ENCODE measurements at places on chromosomes 11 and 22. TPM values are rescaled to one million over a fixed set of nuclear protein-coding genes. Genes with fewer than 3 reads are reported as not detected.
A peak's percentile ranks its signal among the peaks of the same experiment; 100 is the strongest.

- H3K27ac ChIP-seq: no peak overlapping the region
- no peak overlapping the region for H3K4me3 ChIP-seq
- peaks cover 12% of the 10 kb centered on the region for H3K4me1 ChIP-seq
- DNase-seq: peak; percentile 31
- H3K36me3 ChIP-seq: no peaks in the 10 kb centered on the region
Measured at GRCh38 chr22:27654546-27655445, 146.8 kb downstream of the MN1 start.

LARGE1 gene
- total RNA-seq: 12.5 TPM

LDHAL6A gene
- not detected for total RNA-seq

MGAT3 gene
- 2.9 TPM for total RNA-seq

- no peaks in the 10 kb centered on the region for H3K27me3 ChIP-seq
- no peak overlapping the region for H3K4me3 ChIP-seq
- H3K36me3 ChIP-seq: peaks cover 7% of the 10 kb centered on the region
- no peak overlapping the region for H3K27ac ChIP-seq
- peaks cover 35% of the 10 kb centered on the region for H3K4me1 ChIP-seq
Measured at GRCh38 chr22:27882507-27883290, 36.4 kb downstream of the PITPNB start.

CTSW gene
- 0.78 TPM for total RNA-seq

SLC3A2 gene
- 108 TPM for total RNA-seq

IRAG1 gene
- total RNA-seq: 1.6 TPM

MS4A8 gene
- 6.5 TPM for total RNA-seq

- no peaks in the 10 kb centered on the region for H3K36me3 ChIP-seq
- H3K27ac ChIP-seq: no peak overlapping the region
- no peaks in the 10 kb centered on the region for H3K27me3 ChIP-seq
- H3K4me1 ChIP-seq: no peaks in the 10 kb centered on the region
- no peak for DNase-seq
Measured at GRCh38 chr11:14942745-14943144, 29.4 kb downstream of the CALCA start.

CSTPP1 gene
- 13.2 TPM for total RNA-seq

DNA sequence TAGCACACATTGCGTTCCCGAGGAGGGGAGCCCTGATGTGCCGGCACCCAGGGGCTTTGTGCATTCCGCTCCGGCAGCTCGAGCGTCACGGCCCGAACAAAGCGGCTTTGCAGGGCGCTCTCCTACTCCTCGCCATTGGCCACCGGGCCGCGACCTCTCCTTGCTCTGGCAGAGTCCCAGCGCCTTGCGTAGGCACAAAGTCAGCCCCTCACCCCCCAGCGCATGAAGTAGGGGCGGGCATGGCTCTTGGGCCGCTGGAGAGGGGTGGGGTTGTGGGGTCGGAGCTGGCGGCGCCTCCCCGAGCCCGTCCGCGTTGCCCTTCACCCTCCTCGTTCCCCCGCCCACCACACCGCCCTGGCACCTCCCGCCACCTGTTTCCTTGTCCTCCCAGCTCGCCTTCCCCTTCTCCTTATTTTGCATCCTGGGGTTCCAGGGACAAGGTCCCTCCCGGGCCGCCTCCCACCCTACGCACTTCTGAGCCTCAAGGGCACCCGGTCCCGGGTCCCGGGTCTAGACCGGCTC is 753 bp upstream of the PPARA start:
- no peaks in the 10 kb centered on the region for H3K27me3 ChIP-seq
- peak overlapping the region; percentile 47 for H3K4me3 ChIP-seq

RAB39A gene
- 0.52 TPM for total RNA-seq

GRCh38 chr11:12288212-12288930 is 89.0 kb upstream of the PARVA start:
- no peaks in the 10 kb centered on the region for H3K27me3 ChIP-seq
- no peaks in the 10 kb centered on the region for H3K36me3 ChIP-seq
- H3K27ac ChIP-seq: no peak overlapping the region
- no peak overlapping the region for H3K4me3 ChIP-seq

- no peaks in the 10 kb centered on the region for H3K27me3 ChIP-seq
- DNase-seq: no peak
- no peaks in the 10 kb centered on the region for H3K36me3 ChIP-seq
- no peaks in the 10 kb centered on the region for H3K4me1 ChIP-seq
- H3K4me3 ChIP-seq: no peak overlapping the region
- H3K27ac ChIP-seq: no peak overlapping the region
Measured at GRCh38 chr22:47260551-47260950, 498.1 kb downstream of the TBC1D22A start.

CASP1 gene
- total RNA-seq: 5.4 TPM

- no peaks in the 10 kb centered on the region for H3K27me3 ChIP-seq
- H3K36me3 ChIP-seq: no peaks in the 10 kb centered on the region
- H3K4me1 ChIP-seq: no peaks in the 10 kb centered on the region
- no peak for DNase-seq
Measured at GRCh38 chr11:77968337-77968736, 26.1 kb downstream of the INTS4 start.

GRCh38 chr11:45532546-45532945 is 132.9 kb downstream of the CHST1 start:
- H3K4me1 ChIP-seq: no peaks in the 10 kb centered on the region
- DNase-seq: no peak
- no peaks in the 10 kb centered on the region for H3K27me3 ChIP-seq
- H3K27ac ChIP-seq: no peak overlapping the region
- H3K4me3 ChIP-seq: no peak overlapping the region

DNAJB13 gene
- total RNA-seq: not detected

AGBL2 gene
- total RNA-seq: 5.3 TPM

GRCh38 chr11:44809283-44809682 is 82.5 kb downstream of the TSPAN18 start:
- no peak overlapping the region for H3K4me3 ChIP-seq
- H3K4me1 ChIP-seq: no peaks in the 10 kb centered on the region
- no peak overlapping the region for H3K27ac ChIP-seq
- no peaks in the 10 kb centered on the region for H3K36me3 ChIP-seq

DNA sequence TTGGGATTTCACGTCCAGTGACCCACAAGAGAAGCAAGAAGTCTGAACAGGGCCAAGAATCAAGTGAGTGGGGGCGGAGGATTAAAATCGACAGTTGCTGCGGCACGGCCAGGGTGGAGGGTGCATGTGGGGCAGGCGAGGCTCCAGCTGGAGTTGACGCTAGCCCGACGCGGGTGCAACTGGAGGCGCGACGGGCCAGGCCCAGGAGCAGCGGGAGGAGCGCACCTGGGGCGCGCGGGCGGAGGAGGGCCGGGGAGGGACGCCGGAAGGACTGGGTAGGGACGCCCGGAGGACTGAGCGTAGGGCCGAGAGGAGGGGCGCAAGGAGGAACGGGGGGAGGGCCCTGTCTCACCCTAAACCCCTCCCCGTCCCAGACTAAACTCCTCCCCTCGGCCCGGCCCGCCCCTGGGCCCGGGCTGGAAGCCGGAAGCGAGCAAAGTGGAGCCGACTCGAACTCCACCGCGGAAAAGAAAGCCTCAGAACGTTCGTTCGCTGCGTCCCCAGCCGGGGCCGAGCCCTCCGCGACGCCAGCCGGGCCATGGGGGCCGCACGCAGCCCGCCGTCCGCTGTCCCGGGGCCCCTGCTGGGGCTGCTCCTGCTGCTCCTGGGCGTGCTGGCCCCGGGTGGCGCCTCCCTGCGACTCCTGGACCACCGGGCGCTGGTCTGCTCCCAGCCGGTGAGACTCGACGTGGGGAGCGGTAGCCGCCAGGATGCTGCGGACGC is at the start of gene IL17RA:
IL17RA (plus strand) TSS at position 447 of the 723 bp plus-strand sequence; CDS start at position 539, 92 bp downstream.
- peak; percentile 94 for DNase-seq
- no peaks in the 10 kb centered on the region for H3K27me3 ChIP-seq
- H3K4me3 ChIP-seq: peak within 1 kb of the TSS; percentile 88
- no peaks in the 10 kb centered on the region for H3K36me3 ChIP-seq
- H3K27ac ChIP-seq: peak within 1 kb of the TSS; percentile 95
- peaks cover 26% of the 10 kb centered on the region for H3K4me1 ChIP-seq

RTN4RL2 gene
- total RNA-seq: 3.4 TPM

GRCh38 chr11:110518809-110519514 is 89.2 kb downstream of the FDX1 start:
- H3K36me3 ChIP-seq: no peaks in the 10 kb centered on the region
- no peak overlapping the region for H3K27ac ChIP-seq

MRPL16 gene
- total RNA-seq: 29.7 TPM

- DNase-seq: no peak
- peaks cover 23% of the 10 kb centered on the region for H3K4me1 ChIP-seq
- no peak overlapping the region for H3K27ac ChIP-seq
- H3K27me3 ChIP-seq: no peaks in the 10 kb centered on the region
- no peaks in the 10 kb centered on the region for H3K36me3 ChIP-seq
Measured at GRCh38 chr11:129365816-129366215, 9.8 kb upstream of the BARX2 start.

NOX4 gene
- total RNA-seq: not detected

DNA sequence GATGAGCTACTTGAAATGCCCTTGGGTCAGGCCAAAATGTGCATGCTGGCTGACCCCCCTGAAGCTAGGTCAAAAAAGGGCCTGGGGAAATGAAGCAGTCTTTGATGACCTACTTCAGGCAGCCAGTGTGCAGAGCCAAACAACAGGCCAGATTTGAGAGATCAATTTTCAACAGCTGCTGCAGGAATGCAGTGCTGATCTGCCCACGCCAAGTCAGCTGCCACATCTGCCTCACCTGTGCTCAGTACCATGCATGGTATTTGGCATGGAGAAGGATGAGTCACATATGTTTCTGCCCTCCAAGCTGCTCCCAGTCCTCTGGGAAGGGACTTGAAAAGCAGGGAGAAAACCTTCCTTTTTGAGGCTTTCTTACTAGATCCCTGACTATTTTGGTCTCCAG is 35.8 kb downstream of the MTNR1B start:
- no peak overlapping the region for H3K4me3 ChIP-seq
- no peak for DNase-seq
- no peaks in the 10 kb centered on the region for H3K4me1 ChIP-seq
- H3K27ac ChIP-seq: no peak overlapping the region
- no peaks in the 10 kb centered on the region for H3K36me3 ChIP-seq
- H3K27me3 ChIP-seq: no peaks in the 10 kb centered on the region

- no peaks in the 10 kb centered on the region for H3K4me1 ChIP-seq
- H3K27me3 ChIP-seq: no peaks in the 10 kb centered on the region
- no peak overlapping the region for H3K27ac ChIP-seq
Measured at GRCh38 chr11:61310749-61311148, 15.6 kb upstream of the VWCE start.

- no peaks in the 10 kb centered on the region for H3K27me3 ChIP-seq
- H3K4me1 ChIP-seq: no peaks in the 10 kb centered on the region
- H3K4me3 ChIP-seq: no peak overlapping the region
- H3K27ac ChIP-seq: no peak overlapping the region
- H3K36me3 ChIP-seq: no peaks in the 10 kb centered on the region
Measured at GRCh38 chr11:118227865-118228785, 3.3 kb upstream of the JAML start.

GRCh38 chr11:86678823-86679222 is 6.4 kb upstream of the ME3 start:
- no peak overlapping the region for H3K27ac ChIP-seq
- peaks cover 7% of the 10 kb centered on the region for H3K4me1 ChIP-seq
- H3K4me3 ChIP-seq: no peak overlapping the region
- H3K36me3 ChIP-seq: no peaks in the 10 kb centered on the region
- no peak for DNase-seq
- no peaks in the 10 kb centered on the region for H3K27me3 ChIP-seq

DNA sequence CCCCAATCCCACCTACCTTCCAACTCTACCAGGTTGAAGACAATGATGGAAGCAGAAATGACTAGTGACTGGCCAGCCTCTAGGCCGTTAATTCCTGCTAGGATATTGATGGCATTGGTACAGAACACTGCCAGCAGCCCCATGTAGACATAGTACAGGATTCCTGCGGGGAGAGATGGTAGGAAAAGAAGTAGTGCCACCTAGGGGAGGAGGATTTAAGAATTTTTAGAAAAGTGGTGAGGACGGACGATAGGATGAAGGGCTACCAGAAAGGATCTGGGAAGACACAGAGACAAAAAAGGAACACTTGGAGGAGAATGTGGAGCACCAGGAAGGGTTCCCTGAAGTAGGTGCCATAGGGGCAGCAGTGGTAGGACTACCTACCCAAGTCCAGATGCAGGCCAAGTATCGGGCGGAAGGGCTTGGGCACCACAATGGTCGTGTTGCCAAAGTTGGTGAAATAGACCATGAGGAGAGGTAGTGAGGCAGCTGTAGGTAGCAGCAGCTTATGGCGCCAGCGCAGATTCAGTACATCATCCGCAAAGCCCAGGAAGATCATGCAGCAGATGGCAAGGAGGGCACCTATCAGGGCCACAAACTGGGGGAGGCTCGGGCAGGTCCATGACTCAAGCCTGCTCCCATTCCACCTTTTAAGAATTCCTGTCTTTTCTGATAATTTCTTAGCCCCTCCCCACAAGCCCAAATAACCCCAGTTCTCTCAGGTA is 1.2 kb downstream of the DPAGT1 start:
- peaks cover 28% of the 10 kb centered on the region for H3K4me1 ChIP-seq
- no peak for DNase-seq
- no peak overlapping the region for H3K27ac ChIP-seq
- H3K36me3 ChIP-seq: no peaks in the 10 kb centered on the region
- peak overlapping the region; percentile 79 for H3K4me3 ChIP-seq

DNA sequence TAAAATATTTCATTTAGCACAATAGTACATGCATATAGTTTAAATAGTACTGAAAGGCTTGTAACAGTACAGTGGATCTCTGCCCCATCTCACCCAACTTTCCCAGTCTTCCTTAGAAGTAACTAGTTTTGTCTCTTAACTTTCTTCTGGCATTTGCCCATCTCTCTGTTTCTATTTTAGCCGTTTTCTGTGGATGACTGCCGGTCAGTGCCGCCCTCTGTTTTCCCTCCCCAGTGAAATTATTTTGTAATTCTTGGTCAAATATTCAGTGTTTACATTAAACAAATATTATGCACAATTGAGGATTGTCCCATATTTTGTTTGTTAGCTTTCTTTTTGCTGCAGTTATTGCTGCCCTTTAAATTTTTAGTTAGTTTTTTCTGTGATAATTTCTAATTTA is 8.3 kb downstream of the PDHX start:
- peaks cover 1% of the 10 kb centered on the region for H3K36me3 ChIP-seq
- peaks cover 49% of the 10 kb centered on the region for H3K4me1 ChIP-seq
- peak overlapping the region; percentile 13 for H3K27ac ChIP-seq
- H3K4me3 ChIP-seq: no peak overlapping the region
- DNase-seq: no peak

EI24 gene
- total RNA-seq: 75.2 TPM

FJX1 gene
- total RNA-seq: 17.1 TPM

DNA sequence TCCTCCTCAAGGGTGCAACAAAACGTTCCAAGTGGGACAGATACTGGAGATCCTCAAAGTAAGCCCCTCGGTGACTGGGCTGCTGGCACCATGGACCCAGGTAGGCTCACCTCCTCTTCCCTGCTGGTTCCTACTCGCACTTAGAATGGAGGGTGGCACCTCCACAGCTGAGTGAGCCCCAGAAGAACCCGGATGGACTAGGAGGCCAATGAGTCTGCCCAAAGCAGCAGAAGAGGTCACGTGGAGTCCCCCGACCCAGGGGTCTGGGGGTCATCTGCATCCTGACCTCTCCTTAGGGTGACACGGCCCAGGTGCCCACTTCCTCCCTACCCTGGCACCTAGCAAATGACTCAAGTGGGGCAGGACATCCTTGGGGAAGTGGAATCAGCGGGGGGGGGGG is 4.4 kb downstream of the APOL1 start:
- H3K4me3 ChIP-seq: no peak overlapping the region
- H3K36me3 ChIP-seq: no peaks in the 10 kb centered on the region
- no peak for DNase-seq

TYR gene
- total RNA-seq: not detected

GAB4 gene
- not detected for total RNA-seq
